ENCODE measurements at places on chromosomes 1 and 21. TPM values are rescaled to one million over a fixed set of nuclear protein-coding genes. Genes with fewer than 3 reads are reported as not detected.

The ANGPTL1 gene
- 11.5 TPM for total RNA-seq

The KCNJ9 gene
- total RNA-seq: not detected

The ITGB2 gene
- 36.7 TPM for total RNA-seq

The PALMD gene
- total RNA-seq: 122 TPM

The GUCA2A gene
- not detected for total RNA-seq

The BATF3 gene
- total RNA-seq: 1.2 TPM

The FAM131C gene
- 5.9 TPM for total RNA-seq

The CD2 gene
- total RNA-seq: 0.38 TPM

The AMIGO1 gene
- 18.3 TPM for total RNA-seq

The PCP4L1 gene
- 0.60 TPM for total RNA-seq

DNA sequence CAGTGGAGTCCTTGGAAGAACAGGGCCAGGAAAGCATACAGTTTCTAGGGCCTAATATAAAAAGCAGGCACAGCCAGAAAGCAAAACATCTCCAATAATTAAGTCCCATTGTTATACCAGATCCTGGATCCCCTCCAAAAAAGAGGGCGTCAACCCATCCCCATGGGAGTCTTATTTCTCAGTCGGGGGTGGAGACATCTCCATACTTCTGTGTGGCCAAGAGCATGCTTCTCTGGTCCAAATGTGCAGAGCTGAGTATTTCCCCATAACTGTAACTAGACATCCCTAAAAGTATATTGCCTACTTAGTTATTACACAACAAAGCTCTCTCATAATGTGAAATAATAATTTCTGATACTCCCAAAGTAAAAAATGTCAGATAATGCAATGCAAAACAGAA, 104.2 kb upstream of the SOX13 start:
- DNase-seq: no peak

- DNase-seq: no peak
Measured at GRCh38 chr1:231959225-231959884, 332.8 kb downstream of the DISC1 start.

GRCh38 chr1:112702420-112703261, 4.3 kb downstream of the RHOC start:
- DNase-seq: no peak

- DNase-seq: no peak
Measured at GRCh38 chr1:20610970-20611369, 22.1 kb downstream of the CDA start.

DNA sequence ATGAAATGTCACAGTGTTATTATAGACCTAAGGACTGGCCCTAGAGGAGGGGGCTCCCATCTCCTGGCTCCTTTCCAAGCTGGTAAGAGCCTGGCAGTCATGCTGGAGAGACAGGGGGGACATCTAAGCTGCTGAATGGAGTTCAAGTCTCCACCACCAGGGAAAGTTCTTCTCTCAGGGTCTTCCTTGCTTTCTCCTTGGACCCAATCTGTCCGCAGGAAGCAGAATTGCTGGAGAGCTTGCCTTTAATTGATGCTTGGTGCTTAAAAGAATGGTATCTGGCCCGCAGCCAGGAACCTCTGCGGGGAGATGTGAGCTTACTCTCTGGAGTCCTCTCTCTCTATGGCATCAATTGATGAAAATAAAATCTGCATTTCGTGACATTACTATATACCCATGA, 25.1 kb downstream of the IRF2BP2 start:
- DNase-seq: no peak

DNA sequence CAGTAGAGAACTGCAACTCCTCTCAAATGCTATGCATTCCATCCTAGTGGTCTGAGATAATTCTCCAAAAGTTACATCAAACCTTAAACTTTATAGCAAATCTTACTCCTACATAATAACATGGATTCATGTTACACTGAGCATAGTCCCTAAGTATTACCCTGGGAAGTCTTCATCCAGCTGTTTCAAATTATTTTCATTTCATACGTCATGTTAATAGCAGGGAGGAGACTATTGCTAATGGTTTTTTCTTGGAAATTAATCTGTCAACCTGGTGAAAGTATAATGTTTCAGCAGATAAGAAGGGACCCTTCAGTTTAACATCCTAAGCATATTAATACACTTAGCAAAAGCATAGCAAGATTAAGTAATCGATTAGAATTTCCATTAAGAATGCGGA, 318.1 kb downstream of the USP25 start:
- no peak for DNase-seq

GRCh38 chr1:112461200-112461871, 47.4 kb upstream of the WNT2B start:
- DNase-seq: no peak

GRCh38 chr1:40438391-40439015, 11.8 kb upstream of the ZFP69B start:
- DNase-seq: no peak

- DNase-seq: peak; percentile 58
Measured at GRCh38 chr21:43971201-43971991, 40.7 kb upstream of the TRAPPC10 start.

GRCh38 chr1:203448521-203449061, 27.0 kb upstream of the PRELP start:
- DNase-seq: no peak

DNA sequence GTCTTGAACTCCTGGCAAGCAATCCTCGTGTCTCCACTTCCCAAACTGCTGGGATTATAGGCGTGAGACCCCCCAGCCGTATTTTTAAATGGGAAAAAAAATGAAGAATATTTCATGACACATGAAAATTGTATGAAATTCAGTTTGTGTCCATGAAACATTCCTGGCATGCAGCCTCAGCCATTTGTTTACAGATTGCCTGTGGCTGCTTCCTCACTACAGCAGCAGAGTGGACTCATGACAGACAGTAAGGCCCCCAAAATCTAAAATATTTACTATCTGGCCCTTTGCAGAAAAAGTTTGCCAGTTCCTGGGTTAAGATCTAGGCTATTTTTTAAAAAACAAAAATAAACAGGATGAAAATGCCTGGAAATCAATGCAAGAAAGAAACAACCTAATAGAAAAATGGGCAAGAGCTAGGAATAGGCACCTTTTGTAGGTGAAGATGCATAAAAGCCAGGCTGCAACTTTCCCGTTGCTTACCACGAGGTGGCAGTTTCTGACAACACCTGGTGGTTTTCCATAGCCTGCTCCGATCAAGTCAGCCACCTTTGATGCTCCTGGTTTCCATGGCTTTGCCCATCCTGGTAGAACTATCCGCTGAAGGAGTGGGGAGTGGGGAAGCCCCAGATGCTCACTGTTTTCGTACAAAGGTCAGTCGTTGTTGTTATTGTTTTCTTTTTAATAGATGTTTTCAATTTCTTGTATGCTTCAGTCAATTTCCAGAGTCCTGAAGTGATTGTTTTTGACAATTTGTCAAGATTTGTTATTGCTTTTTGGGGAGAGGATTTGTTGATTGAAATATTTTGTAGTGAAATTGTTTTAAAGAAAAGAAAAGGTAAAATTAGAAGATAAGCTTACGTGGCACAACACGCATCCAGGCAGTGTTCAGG, 24.3 kb downstream of the UBE2Q1 start:
- no peak for DNase-seq

GRCh38 chr1:57401671-57402070, 22.2 kb downstream of the DAB1 start:
- no peak for DNase-seq

GRCh38 chr1:247357781-247358211, 26.1 kb upstream of the ZNF496 start:
- DNase-seq: no peak

- no peak for DNase-seq
Measured at GRCh38 chr21:40472013-40472412, 374.9 kb downstream of the DSCAM start.

DNA sequence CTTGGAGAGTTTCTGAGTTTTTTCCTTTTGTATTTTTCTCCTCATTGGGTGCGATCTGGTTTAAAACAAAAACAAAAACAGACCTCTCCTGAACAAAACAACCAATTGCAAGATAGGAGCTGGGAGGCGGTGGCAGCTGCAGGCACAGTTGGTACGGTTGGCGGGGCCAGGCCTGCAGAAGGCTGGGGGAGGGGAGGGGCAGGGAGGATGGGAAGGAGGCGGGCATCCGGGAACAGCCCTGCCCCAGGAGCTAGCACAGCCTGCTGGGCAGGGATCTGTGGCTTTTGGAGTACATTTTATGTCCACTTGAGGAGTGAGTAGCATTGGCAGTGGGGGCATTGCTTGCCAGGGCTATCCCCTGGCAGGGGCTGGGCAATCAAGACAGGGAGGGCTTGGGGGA, 5.2 kb downstream of the CAPN9 start:
- no peak for DNase-seq

DNA sequence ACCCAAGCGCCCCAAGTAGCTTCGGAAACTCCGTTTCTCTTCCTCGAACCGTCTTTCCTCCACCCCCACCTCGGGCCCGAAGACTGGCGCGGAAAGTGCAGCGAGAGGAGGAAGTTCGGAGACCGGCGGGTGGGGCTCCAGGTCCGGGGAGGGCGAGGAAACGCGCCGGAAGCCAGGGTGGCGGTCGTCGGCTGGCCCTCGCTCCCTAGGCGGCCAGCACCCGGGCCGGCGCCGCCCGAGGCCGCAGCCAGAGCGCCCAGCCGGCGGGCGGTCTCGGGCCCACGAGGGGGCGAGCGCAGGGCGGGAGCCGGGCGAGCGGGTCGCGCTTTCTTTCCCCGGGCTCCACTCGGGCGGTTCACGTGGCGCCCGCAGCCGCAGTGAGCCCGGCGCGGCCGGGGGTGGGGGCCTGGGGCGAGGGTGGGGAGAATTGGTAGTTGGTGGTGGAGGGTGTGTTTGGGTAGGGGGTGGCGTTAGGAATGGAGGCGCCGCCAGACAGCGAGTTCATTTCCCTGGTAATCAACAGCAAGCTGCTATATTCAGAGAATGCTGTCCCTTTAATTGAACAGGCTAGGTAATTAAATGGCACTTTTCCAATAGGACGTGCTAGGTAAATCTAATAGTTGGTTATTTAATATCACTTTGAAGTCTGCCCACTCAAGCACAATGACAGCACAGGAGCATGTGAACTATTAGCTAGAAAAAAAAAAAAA, 6.7 kb downstream of the LMO4 start:
- peak; percentile 90 for DNase-seq

GRCh38 chr1:56363007-56363770, 216.2 kb downstream of the PLPP3 start:
- DNase-seq: no peak

GRCh38 chr1:109538827-109539555, 681 bp upstream of the GPR61 start:
- DNase-seq: no peak

DNA sequence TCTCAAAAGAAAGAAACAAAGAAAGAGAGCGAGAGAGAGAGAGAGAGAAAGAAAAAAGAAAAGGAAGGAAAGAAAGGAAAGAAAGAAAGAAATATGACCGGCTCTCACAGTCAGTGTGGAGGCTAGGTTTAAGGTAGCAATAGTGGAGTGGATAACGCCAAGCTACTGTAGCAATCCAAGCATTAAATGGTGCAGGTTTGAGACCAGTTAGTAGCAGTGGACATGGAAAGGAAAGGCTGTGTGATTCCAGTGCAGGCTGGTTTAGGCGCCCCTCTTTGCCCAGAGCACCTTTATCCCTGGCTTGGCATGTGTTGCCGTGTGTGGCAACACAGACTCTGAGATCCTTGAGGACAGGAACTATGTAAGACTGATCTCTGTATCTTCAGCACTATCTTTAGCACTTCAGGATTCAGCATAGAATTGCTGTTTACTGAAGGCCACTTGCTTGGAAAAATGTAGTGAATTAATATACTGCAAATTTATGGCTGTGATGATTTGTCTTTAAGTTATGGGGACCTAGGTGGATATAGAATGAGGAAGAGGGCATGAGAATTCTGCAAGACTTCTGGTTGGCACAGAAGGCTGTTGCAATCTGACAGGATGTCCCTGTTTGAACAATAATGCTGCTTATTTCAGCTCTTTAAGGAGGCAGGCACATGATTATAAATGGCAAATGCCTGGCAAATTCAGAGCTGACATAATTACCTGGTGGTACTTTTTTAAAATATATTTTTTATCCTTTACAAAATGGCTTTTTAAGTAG, 10.8 kb upstream of the OSBPL9 start:
- DNase-seq: no peak

DNA sequence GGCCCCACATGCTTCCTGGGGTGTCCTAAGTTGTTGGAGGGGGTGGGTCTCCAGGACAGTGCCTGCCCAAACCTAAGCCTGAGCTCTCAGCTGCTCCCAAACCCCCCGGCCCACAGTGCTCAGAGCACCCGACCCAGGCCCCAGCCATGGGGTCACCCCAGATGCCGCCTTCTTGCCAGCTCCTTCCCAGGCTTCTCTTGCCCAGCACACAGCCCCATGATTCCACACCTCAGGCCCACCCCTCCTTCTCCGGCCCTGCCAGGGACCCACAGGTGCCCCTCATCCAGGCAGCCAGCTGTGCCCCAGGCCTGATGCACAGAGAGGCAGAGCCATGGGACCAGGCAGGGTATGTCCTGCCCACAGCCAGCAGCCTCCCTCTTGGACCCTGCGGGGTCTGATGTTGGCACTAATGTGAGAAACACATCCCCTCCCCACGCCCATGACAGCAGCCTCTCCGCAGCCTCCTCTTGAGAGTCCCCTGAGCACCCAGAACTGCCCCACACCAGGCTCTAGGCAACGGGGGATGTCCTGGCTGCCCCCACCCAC, 4.9 kb downstream of the WNT9A start:
- DNase-seq: peak; percentile 59

- DNase-seq: peak; percentile 97
Measured at GRCh38 chr1:167721617-167722151, at the start of gene MPZL1. Gene MPZL1, plus strand, starts transcription at chr1:167721982. Its CDS starts 170 bp downstream, at chr1:167722152.

GRCh38 chr21:44732956-44733355, 21.6 kb upstream of the TSPEAR start:
- no peak for DNase-seq

- DNase-seq: no peak
Measured at GRCh38 chr1:194277927-194278326, 1091.5 kb upstream of the B3GALT2 start.

DNA sequence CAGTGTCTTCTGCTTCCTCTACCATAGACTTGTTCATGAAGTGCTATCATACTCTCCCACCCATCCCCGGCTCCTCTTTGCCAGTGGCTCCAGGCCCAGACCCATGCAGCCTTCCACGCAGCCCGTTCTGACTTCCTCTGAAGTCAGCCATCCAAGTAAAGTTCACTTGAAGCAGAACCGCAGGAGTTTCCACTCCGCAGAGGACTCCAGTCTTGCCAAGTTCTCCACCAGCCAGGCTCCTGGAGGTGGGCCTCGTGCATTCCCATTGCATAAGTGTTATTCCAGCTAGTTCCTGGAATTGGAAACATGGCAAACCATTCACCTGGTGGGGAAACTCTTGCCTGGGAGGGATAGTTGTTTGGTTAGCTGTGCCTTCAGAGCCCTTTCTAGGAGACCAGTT, 185.1 kb downstream of the PLPP3 start:
- DNase-seq: no peak

- DNase-seq: no peak
Measured at GRCh38 chr1:118918230-118918939, 69.8 kb downstream of the TBX15 start.

DNA sequence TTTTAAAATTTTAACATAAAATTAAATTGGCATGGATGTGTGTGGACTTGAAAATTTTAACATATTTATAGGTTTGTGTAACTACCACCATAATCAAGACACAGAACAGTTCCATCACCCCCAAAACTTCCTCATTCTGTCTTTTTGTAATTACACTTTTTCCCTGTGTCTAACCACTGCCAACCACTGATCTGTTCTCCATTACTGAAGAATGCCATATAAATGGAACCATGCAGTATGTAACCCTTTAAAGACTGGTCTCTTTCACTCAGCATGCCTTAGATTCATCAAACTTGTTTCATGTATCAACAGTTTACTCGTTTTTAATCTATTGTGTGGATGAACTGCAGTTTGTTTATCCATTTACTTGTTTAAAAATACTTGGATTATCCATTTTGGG, 13.0 kb upstream of the AHCYL1 start:
- no peak for DNase-seq

- DNase-seq: no peak
Measured at GRCh38 chr1:59057796-59058195, 239.1 kb upstream of the FGGY start.

GRCh38 chr1:28781305-28781704, 30.7 kb upstream of the OPRD1 start:
- DNase-seq: no peak

All from Right ventricle myocardium inferior (tissue), 1 donor.